ENCODE measurements at places on chromosomes 5 and 9.

GRCh38 chr5:176716320-176716719 lies 69.0 kb downstream of the TSPAN17 start:
- no peak overlapping the region for H3K27ac ChIP-seq
- DNase-seq, result no peak
- no peak overlapping the region for H3K4me3 ChIP-seq
- H3K27me3 ChIP-seq, result peaks cover 29% of the 10 kb centered on the region
- H3K4me1 ChIP-seq, result no peaks in the 10 kb centered on the region
- no peaks in the 10 kb centered on the region for H3K36me3 ChIP-seq

DNA sequence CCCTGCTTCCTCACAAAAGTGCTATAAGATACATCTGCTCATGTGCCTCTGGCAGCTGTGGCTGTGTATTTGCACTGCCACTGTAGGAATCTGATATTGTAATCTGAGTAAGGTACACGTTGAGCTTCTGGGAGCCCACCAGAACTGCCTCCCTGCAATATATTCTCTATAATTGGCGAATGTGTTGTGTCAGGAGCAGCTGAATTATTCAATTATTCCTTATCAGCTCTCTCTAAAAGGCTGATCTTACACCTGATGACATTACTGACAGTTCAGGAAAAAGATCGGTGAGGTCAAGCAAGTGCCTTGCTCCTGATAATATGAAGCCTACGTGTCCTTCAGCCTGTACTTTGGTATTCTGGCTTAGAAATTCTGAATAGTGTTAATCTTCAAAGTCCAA lies 1015.0 kb downstream of the CDH9 start:
- H3K4me3 ChIP-seq, result no peak overlapping the region
- H3K36me3 ChIP-seq, result no peaks in the 10 kb centered on the region
- H3K27me3 ChIP-seq, result no peaks in the 10 kb centered on the region
- no peak overlapping the region for H3K27ac ChIP-seq
- DNase-seq, result no peak

GRCh38 chr5:142874540-142874939 lies 104.4 kb downstream of the ARHGAP26 start:
- no peak overlapping the region for H3K4me3 ChIP-seq
- peaks cover 3% of the 10 kb centered on the region for H3K4me1 ChIP-seq

- DNase-seq, result peak; percentile 42
- peaks cover 14% of the 10 kb centered on the region for H3K4me1 ChIP-seq
- peaks cover 12% of the 10 kb centered on the region for H3K27me3 ChIP-seq
- peak overlapping the region; percentile 61 for H3K4me3 ChIP-seq
Measured at GRCh38 chr9:133460405-133461175, 812 bp downstream of the CACFD1 start.

DNA sequence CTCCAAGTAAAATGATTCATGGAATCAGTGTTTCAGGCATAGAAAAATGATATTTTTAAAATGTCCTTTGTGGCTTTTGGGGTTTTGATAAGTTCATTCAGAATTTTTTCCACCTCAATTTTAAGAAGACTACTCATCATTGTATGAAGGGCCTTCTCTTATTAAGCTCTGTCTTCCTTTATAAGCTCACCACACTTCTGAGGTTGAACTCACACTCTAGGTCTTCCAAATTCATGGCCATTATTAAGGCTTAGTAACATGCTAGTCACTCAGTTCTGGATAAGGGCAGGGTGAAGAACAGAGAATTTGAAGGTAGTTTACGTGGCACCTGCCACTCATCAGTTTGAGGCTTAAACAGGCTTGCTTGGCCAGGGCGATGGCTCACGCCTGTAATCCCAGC lies 4.2 kb downstream of the MELK start:
- DNase-seq, result no peak
- H3K27me3 ChIP-seq, result no peaks in the 10 kb centered on the region
- H3K36me3 ChIP-seq, result peaks cover 51% of the 10 kb centered on the region
- no peak overlapping the region for H3K27ac ChIP-seq

GRCh38 chr5:35161652-35162273 lies 68.5 kb downstream of the PRLR start:
- no peak for DNase-seq
- no peak overlapping the region for H3K27ac ChIP-seq
- H3K4me1 ChIP-seq, result no peaks in the 10 kb centered on the region

DNA sequence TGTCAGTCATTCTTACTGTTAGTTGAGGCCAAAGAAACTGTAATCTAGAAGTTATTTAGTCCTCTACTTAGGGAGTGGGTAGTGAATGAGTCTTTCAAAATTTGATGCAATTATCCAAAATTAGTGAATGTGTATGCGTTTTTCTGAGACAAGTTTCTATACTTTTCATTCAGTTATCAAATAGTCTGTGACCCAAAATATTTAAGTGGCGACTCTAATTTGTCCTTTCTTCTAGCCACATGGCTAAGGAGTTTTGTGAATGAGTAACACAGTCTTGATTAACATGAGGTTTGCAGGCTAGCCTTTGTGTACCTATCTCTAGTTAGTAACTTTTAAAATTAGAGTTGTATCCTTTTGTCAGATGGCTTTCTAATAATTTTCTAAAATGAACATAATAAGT lies 45.6 kb downstream of the COMMD10 start:
- no peaks in the 10 kb centered on the region for H3K27me3 ChIP-seq
- H3K4me1 ChIP-seq, result peaks cover 8% of the 10 kb centered on the region
- DNase-seq, result no peak
- H3K36me3 ChIP-seq, result peaks cover 10% of the 10 kb centered on the region
- no peak overlapping the region for H3K4me3 ChIP-seq
- H3K27ac ChIP-seq, result no peak overlapping the region

All from activated CD8-positive, alpha-beta T cell treated with anti-CD3 and anti-CD28 coated beads, Interleukin-2, amount 10 ng/mL, durations not matched to agents 7 days and 5 days (primary cell).